ENCODE measurements at places on chromosomes 5 and 9.

GRCh38 chr9:134059188-134059641, 8.6 kb downstream of the BRD3 start:
- no peak for DNase-seq

- no peak for DNase-seq
These were observed 9.6 kb downstream of the ROPN1L start for GRCh38 chr5:10451137-10451824.

GRCh38 chr9:38333047-38333446, 59.5 kb upstream of the ALDH1B1 start:
- DNase-seq, result no peak

DNA sequence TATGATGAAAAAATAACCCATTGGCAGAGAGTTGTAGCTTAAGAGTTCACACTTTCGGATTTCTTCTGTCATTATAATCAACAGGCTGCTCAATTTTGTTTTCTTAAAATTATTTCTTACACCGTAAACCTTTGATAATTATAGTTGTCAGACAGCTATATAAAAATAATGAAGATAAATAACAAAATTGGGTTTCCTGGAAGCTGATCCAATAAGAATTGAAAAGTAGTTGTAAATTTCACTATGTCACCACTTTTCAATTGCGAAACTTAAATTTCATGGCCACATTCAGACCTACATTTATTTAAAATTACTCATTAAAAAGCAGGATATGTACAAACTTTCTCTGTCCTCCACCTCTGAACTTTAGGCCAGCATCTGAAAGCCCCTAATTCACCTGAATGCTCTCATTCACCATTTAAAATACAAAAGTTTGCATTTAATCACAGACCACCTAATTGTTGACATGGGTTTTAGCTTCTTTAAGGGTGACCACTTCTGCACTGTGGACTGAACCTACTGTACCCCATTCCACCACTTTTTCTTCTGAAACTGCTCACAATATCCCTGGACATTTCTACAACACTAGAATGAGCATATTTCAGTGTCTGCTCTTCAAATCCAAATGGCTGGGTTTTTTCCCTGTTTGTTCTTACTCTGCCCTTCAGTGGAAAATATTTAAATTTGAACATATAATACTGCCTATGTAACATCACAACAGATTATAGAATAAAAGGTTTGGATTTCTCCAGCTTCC, 680 bp downstream of the SELENOP start:
- DNase-seq, result no peak

DNA sequence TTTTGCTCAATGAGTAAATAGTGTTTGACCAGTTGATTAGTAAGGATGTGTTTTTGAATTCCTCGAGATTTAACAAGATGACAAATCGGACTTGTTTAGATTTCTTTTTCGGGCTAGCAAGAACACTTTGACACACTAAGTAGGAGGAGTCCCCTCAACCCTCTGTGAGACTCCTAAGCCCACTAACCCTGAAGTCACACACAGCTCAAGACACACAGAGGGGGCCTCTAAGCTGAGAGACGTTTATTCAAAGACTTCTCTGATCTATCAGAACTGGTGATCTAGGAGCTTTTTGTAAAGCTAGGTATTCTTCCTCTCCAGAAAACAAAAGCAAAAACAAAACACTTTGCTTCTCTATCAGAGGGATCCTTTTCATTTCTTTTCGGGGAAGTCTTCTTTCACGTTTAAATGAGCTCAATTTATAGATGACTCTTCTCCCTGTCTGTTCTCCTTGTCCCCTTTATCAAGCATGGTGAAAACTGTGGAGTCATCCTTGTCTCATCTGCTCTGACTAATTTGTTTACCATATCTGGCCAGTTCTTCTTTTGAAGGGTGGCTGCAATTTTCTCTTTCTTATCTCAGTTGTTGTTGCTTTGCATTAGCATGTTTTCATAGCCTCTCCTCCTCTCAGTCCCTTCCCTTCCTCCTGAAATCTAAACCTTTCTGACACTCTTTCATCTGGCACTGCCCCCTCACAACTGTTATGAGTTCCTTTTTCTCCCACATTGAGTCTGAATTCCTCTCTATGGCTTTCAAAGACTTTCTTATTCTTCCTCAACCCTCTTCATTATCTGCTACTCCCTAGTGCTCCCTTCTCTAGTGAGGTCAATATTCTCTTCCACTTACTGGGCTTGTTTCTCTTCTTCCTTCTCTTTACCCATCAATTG, 68.5 kb upstream of the RAI14 start:
- no peak for DNase-seq

GRCh38 chr9:82608487-82608886, 454.5 kb downstream of the RASEF start:
- DNase-seq, result no peak

DNA sequence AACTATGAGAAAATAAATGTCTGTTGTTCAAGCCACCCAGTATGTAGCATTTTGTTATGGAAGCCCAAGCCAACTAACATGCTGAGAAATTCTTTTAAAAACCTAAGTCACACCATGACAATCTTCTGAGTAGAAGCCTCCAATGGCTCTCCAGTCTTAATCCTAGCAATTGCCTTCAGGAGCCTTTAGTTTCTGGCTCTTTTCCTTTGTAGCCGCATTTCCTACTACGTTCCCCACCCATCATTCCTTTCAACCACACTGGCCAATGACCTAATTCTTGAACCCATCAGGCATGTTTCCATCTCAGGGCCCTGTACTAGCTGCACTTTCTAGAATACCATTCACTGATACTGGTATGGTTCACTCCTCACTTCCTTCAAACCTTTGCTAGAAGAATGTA, 2.1 kb upstream of the MRPS30 start:
- DNase-seq, result no peak

DNA sequence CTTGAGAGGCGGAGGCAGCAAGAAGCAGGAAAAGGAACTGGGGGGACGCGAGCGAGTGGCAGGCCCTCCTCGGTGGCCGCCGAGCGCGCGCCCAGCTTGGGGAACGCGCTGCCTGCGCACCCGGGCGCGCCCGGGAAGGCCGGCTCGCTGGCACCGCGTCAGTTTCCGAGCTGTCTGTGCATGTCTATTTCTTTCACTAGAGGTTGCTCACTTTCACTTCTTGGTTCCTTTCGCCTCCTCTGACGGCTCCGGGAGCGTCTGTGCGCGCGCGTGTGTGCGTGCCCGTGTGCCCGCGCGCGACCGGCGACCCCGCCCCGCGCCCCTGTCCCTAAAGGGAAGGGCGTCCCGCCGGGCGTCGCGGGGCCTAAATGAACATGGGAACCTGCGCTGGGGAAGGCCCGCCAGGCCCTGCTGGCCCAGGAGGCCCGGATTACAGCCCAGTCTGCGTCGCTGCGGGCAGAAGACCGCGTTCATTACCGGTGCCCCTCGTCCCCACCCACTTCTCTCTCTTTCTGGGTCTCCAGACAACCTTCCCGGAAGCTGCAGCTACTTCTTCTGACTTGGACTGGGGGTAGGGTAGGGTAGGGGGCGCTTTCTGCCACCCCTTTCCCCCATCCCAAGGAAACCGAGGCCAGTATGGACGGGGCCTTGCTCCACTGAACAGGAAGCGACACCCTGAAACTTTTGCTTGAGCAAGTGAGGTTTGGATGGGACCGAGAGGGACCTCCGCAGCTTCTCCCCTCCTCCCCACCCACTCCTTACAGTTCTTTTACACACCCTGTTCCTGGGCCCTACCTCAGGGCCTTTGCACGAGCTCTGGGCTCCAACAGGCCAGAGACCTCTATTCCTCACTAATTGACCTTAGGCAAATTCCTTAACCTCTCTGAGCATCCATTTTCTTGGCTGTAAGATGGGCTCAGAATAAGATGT, 205.8 kb upstream of the IER5L start:
- peak; percentile 51 for DNase-seq

DNA sequence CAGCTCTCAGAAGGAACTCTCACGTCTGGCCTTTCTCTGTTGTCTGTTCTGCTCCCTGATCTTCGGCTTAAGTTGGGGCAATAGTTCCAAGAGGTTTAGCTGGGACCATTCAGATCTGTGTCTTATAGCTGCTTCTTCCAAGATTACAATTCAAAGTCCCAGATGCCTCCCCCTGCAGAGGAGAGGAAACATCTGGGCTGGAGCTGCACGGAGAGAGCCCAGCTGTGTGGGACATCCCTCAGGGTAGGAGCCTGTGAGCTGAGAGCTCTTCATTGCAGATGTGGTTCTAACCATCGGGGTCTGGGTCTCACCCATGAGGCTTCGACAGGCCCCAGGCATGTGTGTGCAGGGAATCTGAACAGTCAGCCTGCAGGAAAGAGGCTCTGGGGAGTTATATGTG, 9.0 kb upstream of the PHF19 start:
- no peak for DNase-seq

- DNase-seq, result no peak
These were observed 208.8 kb upstream of the TARS1 start for GRCh38 chr5:33231935-33232334.

DNA sequence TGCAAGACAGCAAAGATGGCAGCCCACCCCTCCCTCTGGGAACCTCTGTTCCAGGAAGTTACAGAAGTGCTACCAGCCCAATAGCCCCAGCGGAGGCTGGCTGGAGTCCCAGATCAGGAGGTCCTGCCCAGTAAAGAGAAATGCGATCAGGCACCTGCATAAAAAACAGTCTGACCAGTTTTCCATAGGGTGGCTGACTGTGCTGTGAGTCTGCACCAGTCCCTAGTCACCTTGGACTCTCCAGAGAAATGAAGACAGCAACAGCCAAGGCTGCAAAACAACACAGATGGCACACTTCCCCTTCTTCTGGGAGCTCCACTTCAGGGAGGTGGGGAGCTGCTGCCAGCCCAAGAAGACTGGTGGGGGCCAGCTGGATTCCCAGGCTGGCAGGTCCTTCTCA, 265.5 kb upstream of the PCSK5 start:
- DNase-seq, result no peak

DNA sequence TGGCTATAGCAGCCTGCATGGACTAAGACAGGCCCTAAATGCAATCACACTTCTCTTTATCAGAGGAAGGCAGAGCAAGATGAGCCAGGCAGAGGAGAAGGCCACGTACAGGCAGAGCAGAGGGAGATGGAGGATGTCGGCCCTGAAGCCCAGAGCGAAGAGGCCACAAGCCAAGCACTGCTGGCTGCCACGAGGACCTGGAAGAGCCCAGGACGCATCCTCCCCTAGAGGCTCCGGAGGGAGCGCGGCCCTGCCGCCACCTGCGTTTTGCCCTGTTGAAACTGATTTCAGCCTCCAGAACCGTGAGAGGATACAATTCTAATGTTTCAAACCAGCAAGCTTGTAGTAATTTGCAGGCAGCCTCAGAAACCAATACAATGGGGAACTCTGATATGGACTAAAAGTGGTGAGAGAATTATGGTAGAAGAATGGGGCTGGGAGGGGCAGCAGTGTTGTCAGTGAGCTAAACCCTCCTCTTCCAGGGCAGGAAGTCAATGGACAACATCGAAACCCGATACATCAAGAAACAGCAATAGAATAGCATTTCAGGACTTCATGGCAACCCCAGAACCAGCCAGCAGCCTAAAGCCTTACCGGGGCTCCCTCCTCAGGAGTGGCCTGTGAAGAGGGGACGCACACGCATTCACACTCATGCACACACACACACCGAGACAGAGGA, 32.6 kb downstream of the ADAMTS2 start:
- DNase-seq, result peak; percentile 5

DNA sequence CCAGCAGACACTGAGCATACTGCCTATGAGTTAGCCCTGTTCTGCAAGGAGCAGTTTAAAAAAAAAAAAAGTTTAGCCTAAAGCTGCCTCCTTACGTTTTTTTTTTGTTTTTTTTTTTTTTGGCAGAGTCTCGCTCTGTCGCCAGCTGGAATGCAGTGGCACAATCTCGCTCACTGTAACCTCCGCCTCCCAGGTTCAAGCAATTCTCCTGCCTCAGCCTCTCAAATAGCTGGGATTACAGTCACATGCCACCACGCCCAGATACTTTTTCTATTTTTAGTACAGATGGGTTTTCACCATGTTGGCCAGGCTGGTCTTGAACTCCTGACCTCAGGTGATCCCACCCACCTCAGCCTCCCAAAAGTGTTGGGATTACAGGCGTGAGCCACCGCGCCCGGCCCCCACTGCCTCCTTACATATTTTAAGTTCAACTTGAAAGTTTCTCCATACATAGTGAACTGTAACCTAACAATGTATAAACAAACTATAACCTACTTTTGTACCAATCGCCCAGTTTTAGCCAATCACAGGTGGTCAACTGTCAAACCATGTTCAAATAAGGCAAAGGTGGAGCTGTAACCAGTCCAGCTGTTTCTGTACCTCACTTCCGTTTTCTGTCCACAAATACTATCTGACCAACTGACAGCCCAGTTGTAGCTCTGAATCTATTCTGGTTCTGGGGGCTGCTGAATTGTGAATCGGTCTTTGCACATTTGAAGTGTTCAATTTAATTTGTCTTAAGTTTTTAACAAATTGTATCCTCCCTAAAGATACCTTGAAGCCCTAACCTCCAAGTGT, 17.1 kb downstream of the GKAP1 start:
- DNase-seq, result no peak

DNA sequence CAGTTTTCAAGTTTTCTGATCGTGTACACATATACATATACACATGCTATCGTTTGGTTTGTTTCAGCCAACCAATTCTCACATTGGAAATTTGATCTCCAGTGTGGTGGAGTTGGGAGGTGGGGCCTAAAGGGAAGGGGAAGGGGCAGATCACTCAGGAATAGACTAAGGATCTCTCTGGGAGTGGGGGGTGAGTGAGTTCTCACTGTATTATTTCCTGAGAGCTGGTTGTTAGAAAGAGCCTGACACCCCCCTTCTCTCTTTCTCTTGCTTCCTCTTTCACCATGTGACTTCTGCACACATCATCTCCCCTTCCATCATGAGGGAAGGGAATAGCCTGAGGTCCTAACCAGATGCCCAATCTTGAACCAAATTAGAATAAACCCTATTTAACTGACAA, 551.7 kb downstream of the MAT2B start:
- no peak for DNase-seq

DNA sequence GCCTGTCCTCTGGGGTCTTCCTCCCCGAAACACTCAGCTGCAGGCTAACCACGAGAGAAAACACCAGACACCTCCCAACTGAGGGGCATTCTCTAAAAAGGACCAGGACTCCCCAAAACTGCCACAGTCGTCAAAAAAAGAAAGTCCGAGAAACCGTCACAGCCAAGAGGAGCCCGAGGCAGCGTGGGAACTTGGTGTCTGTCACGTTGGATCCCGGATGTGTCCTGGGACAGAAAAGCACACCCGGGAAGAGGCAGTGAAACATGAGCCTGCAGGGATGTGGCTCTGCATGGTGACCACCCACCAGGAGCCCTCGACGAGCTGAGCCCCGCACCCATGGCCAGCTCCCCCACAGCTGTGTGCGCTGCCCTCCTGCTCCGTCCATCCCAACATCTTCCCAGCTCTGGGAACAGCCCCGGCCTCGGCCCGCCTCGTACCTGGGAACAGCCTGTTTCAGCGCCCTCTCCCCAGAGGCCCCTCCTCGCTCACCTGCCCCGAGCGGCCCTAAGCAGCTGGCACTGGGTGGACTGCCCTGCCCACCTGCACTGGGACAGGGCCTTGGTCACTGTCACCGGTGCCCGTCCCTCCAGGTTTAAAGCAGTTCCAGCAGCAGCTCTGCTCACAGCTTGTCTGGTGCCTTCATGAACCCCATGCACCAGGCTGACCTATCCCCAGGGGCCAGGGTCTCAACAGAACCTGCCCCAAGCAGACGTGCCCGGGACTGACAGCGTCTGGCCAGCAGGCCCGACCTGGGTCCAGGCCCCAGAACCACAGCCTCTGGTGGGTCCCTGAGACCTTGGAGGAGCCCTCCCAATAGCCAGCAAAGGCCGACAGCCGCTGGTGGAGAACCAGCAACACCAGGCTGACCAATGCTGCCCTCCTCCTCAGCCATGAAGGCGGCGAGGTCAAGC, 10.9 kb downstream of the SLC12A7 start:
- no peak for DNase-seq

All from WTC11 (cell line).